ENCODE measurements at places on chromosomes 1 and 21. TPM values are rescaled to one million over a fixed set of nuclear protein-coding genes. Genes with fewer than 3 reads are reported as not detected.

- no peak overlapping the region for H3K4me3 ChIP-seq
- H3K4me1 ChIP-seq = peaks cover 49% of the 10 kb centered on the region
- no peaks in the 10 kb centered on the region for H3K27me3 ChIP-seq
- H3K36me3 ChIP-seq = no peaks in the 10 kb centered on the region
- no peak overlapping the region for H3K27ac ChIP-seq
- no peak for DNase-seq
Observed at GRCh38 chr1:183082650-183083049, 59.4 kb downstream of the LAMC1 start.

DNA sequence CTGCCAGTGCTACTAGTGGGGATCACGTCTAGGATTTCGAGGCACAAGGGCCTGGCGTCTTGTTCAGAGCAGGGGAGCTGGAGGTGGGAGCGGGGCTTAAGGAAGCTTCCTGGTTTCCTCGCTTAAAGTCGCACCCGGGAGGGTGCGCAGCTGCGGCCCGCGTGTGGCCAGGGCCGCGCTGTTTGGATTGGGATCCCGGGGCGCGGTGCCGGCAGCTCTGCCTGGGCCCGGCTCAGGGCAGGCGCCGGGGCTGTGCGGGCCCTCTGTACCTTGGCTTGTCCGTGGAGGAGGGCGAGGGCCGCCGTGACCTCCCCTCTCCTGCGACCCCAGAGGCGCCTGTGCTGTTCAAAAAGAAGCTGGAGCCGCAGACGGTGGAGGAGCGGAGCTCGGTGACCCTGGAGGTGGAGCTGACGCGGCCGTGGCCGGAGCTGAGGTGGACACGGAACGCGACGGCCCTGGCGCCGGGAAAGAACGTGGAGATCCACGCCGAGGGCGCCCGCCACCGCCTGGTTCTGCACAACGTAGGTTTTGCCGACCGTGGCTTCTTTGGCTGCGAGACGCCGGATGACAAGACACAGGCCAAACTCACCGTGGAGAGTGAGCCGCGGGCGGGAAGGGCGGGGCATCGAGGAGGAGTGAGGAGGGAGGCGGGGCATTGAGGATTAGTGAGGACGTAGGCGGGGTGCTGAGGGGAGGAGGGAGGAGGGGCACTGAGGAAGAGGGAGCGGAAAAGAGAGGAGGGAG lies 67.8 kb downstream of the OBSCN start:
- H3K27ac ChIP-seq = peak overlapping the region; percentile 79
- peak overlapping the region; percentile 50 for H3K4me3 ChIP-seq
- peaks cover 16% of the 10 kb centered on the region for H3K4me1 ChIP-seq
- H3K27me3 ChIP-seq = no peaks in the 10 kb centered on the region

DNA sequence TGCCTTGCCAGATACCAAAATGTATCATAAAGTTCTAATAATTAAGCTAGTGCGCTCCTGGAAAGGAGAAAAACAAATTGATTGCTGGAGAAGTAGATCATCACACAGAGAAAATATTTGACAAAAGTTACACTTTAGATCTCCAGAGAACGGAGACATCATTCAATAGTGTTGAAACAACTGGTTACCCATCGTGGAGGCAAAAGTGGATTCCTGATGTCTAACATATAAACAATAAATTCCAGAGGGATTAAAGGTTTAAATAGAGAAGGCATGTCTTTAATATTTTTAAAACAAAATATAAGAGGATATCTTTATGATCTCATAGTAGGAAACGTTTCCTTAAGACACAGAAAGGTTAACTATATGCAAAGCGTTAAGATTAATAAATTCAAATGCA lies 41.0 kb downstream of the NRIP1 start:
- DNase-seq = no peak
- H3K4me1 ChIP-seq = peaks cover 18% of the 10 kb centered on the region
- H3K36me3 ChIP-seq = no peaks in the 10 kb centered on the region
- H3K27me3 ChIP-seq = no peaks in the 10 kb centered on the region

- no peaks in the 10 kb centered on the region for H3K27me3 ChIP-seq
- DNase-seq = no peak
- H3K4me3 ChIP-seq = no peak overlapping the region
- no peaks in the 10 kb centered on the region for H3K4me1 ChIP-seq
Observed at GRCh38 chr1:241722947-241723346, 70.9 kb downstream of the WDR64 start.

DNA sequence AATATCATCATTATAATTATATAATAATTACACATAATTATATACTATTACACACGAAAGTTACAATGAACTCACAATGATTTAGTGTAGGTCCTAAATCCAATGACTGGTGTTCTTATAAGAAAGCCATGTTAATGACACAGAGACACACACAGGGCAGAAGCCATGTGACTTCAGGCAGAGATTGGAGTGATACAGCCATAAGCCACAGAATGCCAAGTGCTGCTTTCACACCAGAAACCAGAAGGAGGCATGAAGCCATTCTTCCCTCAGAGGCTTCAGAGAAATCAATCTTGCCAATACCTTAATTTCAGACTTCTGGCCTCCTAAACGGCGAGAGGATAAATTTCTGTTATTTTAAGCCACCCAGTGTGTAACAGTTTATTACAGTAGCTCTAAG lies 147.4 kb upstream of the KRTAP19-8 start:
- H3K4me1 ChIP-seq = no peaks in the 10 kb centered on the region
- no peak overlapping the region for H3K27ac ChIP-seq
- H3K4me3 ChIP-seq = no peak overlapping the region
- H3K27me3 ChIP-seq = no peaks in the 10 kb centered on the region
- no peaks in the 10 kb centered on the region for H3K36me3 ChIP-seq
- no peak for DNase-seq

DNA sequence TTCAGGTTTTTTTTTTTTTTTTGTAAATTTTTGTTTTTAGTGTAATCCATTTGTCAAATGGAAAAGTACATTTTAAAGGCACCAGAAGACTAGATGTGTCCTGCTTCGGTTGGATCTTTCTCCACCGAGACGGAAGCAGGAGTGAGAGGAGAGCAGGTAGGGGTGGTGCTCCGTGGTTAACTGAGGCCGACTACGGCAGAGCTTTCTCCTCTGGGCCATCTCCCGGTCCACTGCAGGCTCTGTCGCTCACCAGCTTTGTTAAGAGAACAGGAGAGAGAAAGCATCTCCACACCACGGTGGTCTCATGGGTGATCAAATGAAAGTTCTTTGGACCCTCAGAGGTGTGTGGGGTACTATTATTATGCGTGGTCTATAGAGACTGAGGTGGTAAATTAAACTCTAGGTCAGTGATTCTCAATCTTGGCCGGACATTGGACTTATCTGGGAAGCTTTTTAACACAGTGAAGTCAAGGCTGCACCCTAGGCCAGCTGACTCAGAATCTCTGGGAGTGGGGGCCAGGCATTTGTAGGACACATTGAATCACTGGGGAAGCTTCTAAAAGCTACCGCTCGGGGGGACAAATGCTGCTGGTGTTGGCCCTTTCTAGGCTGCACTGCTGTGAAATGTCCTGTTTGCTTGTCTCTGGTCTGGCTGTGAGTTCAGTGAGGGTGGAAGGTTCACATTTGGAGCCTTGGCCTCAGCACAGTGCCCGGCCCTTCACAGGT lies 25.0 kb downstream of the ABCA4 start:
- peak overlapping the region; percentile 74 for H3K27ac ChIP-seq
- no peaks in the 10 kb centered on the region for H3K27me3 ChIP-seq
- DNase-seq = peak; percentile 39

ACTA1 gene
- 16,163 TPM for total RNA-seq

CYP4A11 gene
- not detected for total RNA-seq

CTBS gene
- 4.0 TPM for total RNA-seq

LCK gene
- 1.6 TPM for total RNA-seq

LHX8 gene
- total RNA-seq = not detected

BTBD8 gene
- total RNA-seq = 3.4 TPM

Measured in gastrocnemius medialis (tissue), 4 donors.